ENCODE measurements at places on chromosomes 1 and 21.

DNA sequence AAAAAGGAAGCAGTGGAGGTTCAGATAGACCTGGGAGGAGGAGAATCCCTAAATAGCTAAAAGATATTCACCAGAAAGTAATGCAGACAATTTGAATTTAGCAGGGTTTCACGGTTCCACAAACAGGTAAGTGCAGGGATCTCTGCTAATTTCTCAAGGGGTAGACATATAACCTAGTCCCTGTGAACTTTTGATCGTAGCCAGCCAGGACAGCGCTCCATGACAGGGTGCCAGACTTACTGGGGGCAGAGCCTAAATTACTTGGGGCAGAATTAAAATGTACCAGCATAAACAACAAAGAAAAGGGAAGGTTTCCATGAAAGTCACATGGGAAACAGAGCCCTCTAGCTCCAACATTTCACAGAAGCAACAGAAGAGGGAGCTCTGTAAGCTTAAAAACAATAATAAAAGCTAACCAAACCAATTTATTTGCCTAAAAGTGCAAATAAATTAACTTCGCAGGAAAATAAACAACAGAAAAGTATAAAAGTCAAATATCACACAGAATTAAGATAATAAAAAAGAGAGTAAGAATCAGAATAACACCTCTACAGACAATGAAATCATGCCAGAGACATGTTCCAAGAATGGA lies 198.3 kb downstream of the DUSP10 start:
- DNase-seq = no peak

- DNase-seq = no peak
Measured at GRCh38 chr1:181081395-181081794, 7.1 kb upstream of the IER5 start.

DNA sequence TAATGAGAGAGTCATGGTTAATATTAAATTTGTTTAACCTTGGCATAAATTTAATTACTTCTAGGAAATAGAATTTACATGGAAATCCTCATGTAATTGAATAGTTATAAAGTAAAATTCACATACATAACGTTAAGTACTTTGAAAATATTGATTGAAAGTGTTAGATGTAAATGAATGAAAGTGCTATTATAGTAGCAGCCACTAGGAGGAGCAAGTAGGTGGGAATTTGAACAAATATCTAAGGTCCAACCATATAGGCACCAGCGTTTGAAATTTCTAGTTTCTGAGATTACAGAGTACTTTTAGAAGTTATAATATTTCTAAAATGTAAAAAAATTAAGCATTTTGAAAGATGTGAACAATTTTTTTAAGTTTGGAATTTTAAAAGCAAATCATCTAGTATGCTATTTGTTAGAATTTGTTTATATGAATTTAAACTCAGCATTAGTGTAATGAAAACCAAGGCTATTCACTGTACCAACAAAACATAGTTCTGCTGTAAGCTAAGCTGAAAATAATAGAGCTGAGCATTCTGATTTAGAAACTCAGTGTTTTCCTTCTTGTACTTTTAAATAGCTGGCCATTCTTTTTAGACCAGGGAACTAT lies 3.3 kb downstream of the B3GALT2 start:
- DNase-seq = no peak

GRCh38 chr1:156310962-156311361 lies 11.9 kb upstream of the VHLL start:
- DNase-seq = no peak

- DNase-seq = no peak
Measured at GRCh38 chr21:37536616-37537278, 170.2 kb downstream of the DYRK1A start.

- DNase-seq = no peak
Measured at GRCh38 chr1:20429296-20429695, 56.7 kb downstream of the CAMK2N1 start.

- DNase-seq = no peak
Measured at GRCh38 chr1:219566951-219567947, 45.7 kb downstream of the ZC3H11B start.

GRCh38 chr1:240235521-240236288 lies 144.0 kb downstream of the FMN2 start:
- DNase-seq = no peak

GRCh38 chr1:225592362-225593025 lies 60.4 kb downstream of the ENAH start:
- no peak for DNase-seq

- DNase-seq = no peak
Measured at GRCh38 chr1:17581389-17582123, 42.1 kb downstream of the ARHGEF10L start.

- DNase-seq = no peak
Measured at GRCh38 chr1:15062479-15063099, 91.0 kb upstream of the TMEM51 start.

DNA sequence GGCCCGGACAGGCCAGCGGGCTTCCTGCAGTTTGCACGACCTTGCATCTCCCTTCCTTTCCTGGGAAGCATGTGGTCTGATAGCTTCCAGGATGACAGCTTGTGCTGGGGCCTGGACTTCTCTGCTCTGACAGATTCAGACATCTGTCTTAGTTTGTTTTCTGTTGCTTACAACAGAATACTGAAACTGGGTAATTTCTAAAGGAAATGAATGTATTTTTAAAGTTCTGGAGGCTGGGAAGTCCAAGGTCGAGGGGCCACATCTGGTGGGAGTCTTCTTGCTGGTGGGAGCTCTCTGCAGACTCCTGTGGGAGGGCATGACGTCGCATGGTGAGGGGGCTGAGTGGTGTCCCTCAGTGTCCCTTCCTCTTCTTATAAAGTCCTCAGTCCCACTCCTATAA lies 35.3 kb upstream of the TENT5B start:
- DNase-seq = no peak

- no peak for DNase-seq
Measured at GRCh38 chr1:233293556-233294446, 1.7 kb downstream of the PCNX2 start.
